ENCODE measurements at places on chromosomes 6 and 20.

- DNase-seq, result no peak
Observed at GRCh38 chr20:57008217-57008616, 258.2 kb downstream of the BMP7 start.

DNA sequence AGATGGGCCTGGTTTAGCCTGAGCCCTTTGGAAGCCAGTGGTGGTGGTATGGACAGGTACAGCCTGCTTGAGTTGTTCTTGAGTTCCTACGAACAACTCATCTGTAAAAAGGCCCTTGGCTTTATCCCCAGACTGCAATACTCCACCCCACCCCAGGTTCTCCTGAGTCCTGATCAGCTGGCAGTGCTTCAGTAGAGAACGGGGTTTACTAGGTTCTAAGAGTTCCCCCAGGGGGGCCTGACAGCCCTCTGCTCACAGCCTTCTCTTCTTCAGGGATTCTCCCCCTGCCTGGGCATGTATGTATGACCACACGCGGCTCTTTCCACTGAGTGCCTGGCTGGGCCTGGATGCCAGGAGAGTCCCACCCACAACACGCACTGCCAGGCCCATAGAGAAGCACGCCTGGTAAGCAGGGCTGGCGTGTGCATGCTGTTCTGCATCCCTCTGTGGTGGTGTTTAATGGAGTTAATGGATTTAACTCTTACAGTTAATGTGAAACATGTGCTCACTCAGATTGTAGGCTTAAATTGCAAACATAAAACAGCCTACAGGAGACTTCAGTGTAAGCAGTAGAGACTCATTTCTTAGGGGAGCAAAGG, 44.3 kb upstream of the SLC4A11 start:
- DNase-seq, result no peak

DNA sequence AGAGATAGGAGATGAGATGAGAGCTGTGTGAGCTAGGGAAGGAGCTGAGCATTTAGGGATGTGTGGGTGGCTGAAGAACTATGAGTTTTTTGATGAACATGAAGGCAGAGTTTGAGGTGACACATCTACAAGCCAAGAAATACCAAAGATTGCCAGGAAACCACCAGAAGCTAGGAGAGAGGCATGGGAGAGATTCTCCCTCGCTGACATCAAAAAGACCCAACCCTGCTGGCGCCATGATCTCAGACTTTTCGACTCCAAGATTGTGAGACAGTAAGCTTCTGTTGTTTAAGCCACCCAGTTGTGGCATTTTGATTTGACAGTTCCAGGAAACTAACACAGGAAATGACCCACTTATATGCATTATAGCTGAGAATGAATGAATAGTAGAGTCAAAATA, 790.9 kb downstream of the TFAP2A start:
- DNase-seq, result no peak

GRCh38 chr6:56364431-56364826, 117.0 kb upstream of the COL21A1 start:
- no peak for DNase-seq
